T-helper 22 cell (primary cell): ENCODE measurements at places on chromosomes 6 and 20.

- no peak for DNase-seq
Observed at GRCh38 chr20:53736122-53736756, 142.6 kb upstream of the ZNF217 start.

- DNase-seq: no peak
Observed at GRCh38 chr6:167449094-167449861, 124.4 kb downstream of the TTLL2 start.

- no peak for DNase-seq
Observed at GRCh38 chr6:158688860-158689259, 39.0 kb downstream of the SYTL3 start.

DNA sequence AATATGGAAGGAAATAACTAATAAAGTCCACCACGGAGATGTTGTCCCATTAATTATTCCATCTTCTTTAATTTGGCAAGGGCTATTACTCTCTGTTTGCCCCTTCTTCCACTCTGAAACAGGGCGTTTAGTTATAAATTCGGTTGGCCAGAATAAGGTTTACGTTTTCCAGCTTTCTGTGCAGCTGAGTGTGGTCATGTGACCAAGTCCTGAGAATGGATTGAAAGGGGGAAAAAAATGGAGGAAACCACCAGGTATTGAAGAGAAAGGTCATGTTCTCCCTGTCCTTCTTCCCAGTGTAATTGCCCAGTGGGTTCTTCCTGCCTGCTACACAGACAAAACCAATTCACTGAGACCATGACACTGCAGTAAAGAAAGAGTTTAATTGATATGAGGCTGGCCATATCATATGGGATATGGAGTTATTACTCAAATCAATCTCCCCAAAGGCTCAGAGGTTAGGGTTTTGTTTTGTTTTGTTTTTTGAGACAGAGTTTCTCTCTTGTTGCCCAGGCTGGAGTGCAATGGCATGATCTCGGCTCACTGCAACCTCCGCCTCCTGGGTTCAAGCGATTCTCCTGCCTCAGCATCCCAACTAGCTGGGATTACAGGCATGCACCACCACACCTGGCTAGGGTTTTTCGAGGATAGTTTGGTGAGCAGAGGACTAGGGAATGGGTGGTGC, 14.3 kb upstream of the TBC1D22B start:
- no peak for DNase-seq

DNA sequence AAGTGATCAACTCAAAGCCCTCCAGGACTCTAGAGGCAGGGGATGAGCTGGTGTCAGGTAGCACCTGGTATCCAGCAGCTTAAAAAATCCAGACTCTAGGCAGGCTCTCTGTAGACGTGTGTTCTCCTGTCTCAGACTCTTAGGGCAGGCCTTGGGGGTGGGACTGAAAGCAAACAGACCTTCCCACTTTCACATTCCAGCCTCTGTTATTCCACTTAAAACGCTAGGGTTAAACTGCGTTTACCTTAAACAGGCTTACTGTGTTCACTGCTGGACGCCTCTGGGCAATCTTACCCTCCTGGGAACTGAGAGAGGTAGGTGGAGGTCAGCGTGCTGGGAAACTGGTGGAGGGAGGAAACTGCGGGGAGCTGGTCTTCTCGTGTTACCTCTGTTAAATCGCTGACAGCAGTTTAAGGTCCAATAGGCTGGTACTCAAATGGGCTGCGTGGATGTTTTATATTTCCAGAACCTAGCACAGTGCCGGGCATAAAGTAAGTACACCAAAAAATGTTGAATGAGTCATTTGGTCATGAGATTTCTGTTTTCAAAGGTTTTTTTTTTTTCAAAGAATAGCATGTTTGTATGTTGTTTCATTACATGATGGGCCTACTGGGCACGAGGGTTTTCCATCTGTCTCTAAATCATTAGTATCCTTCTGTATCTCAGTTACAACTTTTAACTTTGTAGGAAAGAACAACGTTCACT, at the start of gene GCNT2:
Gene GCNT2, plus strand, starts transcription at position 248 of the 705 bp plus-strand sequence. CDS start 7,561 bp downstream, outside the sequence.
- DNase-seq: no peak

- no peak for DNase-seq
Observed at GRCh38 chr6:29850011-29850553, 22.5 kb downstream of the HLA-G start.
